Neural progenitor cell (in vitro differentiated cells): ENCODE measurements at places on chromosomes 5 and 9.

DNA sequence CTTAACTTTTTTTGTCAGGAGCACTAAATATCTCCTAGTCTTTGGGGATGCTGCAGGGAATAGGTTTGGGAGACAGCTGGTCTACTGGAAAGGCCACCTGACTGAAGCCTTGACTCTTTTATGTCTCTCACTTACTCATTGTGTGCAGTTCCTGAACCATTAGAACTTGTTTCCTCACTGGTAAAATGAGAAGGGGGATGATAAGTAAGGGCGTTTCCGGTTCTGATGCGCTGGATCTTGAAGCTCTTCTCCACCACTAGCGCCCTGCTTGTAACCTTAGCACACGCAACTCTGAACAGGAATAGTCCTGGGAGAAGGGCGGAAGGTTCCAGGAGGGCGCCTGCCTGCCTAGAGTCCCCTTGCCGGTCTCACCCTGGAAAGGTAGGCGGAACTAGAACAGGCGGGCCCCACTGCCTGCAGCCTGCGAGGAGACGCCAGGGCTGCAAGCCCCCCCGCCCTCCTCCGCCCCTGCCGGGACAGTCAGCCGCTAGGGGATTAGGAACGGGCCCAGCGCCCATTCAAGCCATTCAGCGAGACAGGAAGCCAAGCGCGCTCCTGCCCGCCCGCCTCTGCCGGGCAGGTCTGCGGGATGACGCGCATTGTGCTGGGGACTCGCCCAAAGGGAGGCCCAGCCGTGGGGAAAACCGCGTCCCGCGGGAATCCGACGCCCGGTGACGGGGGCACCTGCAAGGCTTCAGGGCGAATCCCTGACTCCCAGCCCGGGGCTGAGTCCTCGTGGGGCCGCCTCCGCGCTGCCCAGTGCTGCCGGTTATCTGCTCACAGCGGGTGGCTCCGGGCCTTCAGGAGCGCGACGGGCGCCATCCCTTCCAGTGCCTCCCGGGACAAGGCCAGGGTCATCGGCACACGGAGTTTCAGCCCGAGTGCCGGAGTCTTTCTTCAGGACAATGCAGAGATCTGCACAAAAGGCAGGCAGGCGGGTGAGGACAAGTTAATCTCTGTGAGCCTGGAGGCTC is 44.0 kb upstream of the XPA start:
- peak; percentile 92 for DNase-seq

GRCh38 chr5:125424402-125425141 is 678.1 kb upstream of the ZNF608 start:
- no peak for DNase-seq

DNA sequence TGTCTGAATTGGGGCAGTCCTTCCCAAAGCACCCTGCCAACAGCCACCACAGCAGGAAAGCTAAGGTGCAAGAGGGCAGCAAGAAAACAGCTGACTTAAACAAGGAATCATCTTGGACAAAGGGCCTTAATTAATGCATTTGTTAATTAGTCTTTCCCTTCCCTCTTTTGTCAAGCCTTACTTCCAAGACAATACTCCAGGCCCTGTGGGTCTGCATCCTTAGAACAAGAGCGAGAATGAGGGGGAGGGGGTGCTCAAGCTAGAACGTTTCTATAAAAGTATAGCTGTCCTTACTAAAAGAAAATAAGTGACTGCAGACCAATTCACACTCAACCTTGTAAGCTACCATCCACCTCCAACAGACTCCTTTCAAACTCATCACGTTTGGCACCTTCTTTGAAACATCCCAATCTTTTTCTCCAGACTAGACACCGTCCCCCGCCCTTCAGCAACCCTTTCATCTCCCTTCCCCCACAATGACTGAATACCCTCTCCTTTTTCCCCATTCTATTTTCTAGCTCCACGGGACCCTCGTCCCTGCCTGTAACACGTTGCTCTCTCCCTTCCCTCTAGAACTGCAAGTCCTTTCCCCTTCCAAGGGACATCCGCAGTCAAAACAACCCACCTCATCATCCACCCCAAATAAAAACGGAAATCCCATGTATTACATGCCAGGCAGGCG is 85.7 kb upstream of the RNF38 start:
- DNase-seq: peak; percentile 68

- no peak for DNase-seq
Observed at GRCh38 chr9:95791286-95791685, 84.2 kb upstream of the ERCC6L2 start.

DNA sequence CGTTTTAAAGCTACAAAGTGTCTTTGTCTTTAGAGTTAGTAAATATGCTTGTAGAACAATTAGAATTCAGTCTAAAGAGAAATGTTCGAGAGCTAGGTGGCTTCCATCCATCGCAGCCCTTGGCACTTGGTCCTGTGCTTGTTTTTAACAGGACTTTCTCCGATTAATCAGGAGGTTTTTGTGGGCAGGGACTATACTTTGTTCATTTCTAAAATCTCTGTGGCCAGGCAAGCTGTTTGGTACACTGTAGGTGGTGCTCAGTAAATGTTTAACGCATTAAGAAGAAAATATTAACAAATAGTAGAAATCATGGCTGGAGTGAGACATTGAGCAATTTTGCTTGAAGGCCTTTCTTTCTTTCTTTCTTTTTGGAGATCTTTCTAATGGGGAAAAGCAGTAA is 20.8 kb downstream of the AGXT2 start:
- no peak for DNase-seq

GRCh38 chr5:178418471-178419010 is 171.7 kb downstream of the COL23A1 start:
- DNase-seq: no peak

DNA sequence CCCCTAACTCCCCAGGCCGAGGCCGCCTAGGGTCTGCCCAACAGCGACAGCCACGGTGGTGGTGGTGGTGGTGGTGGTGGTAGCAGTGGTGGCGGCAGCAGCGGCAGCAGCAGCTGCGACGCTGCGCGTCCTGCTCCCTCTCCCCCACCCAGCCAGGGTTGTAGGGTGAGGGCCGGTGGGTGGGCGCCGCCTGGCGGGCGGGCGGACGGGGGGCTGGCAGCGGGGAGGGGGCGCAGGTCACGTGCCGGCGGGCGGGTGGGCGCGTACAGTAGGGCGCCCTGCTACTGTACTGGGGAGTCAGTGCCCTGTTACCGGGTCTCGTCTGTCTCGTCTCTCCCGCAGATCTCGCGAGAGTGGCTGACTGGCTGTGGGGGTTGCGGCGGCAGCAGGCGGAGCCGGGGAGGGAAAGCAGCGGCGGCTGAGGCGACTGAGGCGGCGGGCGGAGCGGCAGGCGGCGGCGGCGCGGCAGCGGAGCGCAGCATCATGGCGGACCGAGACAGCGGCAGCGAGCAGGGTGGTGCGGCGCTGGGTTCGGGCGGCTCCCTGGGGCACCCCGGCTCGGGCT is at the start of gene PURA:
Gene PURA, plus strand, starts transcription at position 411 of the 565 bp plus-strand sequence. Its CDS starts 73 bp downstream, at position 484.
- DNase-seq: peak; percentile 97
